CD4-positive, alpha-beta T cell treated with Interleukin-12 subunit alpha and Interleukin-12 subunit beta, for 1 hour (primary cell): ENCODE measurements at places on chromosomes 12 and 14.

GRCh38 chr12:31506515-31507306 is 84.2 kb downstream of the DENND5B start:
- no peak for DNase-seq

- no peak for DNase-seq
Observed at GRCh38 chr12:98371419-98371818, 144.0 kb upstream of the TMPO start.

DNA sequence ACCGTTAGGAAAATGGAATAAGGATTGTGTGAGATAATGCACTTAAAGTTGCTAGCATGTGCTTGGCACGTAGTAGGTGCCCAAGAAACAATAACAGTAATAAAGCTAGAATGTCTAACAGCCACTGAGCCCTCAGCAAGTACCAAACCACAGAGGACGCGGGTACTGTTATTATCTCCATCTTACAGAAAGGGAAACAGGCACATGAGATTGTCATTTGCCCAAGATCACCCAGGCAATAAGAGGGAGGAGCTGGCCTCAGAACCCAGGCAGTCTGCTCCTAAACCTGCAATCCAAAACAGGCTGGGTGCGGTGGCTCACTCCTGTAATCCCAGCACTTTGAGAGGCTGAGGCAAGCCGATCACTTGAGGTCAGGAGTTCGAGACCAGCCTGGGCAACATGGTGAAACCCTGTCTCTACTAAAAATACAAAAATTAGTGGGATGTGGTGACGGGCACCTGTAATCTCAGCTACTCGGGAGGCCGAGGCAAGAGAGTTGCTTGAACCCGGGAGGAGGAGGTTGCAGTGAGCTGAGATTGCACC is 5.1 kb upstream of the SDS start:
- DNase-seq = no peak

DNA sequence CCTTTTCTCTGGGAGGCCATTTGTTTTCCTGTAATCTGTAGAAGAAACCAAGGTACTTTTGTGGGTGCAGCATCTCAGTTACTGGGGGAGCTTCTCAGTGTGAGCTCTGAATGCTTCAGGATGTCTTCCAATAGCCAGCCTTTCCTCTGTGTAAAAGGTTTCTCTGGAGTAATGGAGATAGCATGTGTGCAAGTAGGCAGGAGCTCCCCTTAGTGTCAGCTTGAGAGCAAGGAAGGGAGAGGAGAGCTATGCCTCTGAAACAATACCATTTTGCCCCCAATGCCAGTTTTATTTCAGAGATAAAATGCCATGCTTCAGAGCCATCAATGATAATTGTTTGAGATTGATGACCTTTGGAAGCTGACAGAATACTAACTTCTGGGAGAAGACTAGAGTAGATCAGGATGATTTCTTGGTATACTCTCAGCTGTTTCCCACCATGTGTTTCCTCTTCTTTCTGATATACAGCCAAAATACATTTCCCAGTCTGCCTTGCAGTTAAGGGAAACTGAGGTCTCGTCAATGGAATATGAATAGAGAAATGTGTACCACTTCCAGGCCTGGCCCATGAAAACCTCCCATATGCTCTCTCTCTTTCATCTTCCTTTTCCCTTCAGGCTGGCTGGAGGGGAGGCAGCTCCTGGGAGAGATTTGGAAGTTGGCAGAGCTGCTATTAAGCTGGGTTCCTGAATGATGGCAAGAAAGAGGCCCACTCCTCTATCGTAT is 125.7 kb downstream of the CRADD start:
- no peak for DNase-seq

DNA sequence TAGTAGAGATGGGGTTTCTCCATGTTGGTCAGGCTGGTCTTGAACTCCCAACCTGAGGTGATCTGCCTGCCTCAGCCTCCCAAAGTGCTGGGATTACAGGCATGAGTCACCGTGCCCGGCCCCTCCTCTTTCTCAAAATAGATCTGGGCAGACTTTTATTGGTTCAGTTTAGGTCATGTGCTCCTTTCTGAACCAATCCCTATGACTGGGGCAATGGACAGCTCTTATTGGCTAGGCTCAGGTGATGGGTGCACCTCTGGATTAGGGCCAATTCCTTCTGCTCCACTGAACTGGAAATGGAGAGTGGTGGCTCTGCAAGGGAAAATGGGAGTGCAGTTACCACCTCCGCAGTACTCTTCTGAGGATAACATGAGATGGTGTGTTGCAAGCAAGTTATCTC is 6.2 kb upstream of the ATP6V0A2 start:
- no peak for DNase-seq

DNA sequence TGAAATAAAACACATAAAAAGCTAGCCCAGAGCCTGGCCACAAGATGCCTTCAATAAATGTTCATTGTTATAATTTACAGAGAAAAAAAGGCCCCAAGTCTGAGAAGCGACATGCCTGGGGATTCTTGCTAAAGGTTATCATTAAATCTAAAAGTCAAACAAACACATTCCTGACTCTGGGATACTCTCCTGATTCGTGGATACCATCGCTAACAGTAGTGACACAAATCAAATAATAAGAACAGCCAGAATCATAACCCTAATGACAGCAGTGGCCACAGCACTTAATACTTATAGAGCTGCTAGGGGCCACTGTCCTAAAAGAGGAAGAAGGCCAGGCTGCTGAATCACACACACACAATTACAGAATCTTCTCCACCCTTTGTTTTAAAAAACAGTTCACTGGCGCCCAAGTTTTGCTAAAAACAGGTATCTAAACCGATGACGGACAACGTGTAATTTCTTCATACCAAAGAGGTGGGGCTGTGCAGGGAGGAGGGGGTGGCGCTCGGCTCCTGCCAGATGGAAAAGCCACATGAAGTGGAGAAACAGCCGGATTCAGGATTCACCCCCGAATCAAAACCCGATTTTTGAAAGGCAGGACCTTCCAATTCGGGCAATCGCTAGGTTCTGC is 1.2 kb downstream of the CLIP1 start:
- DNase-seq = peak; percentile 21

GRCh38 chr14:42872786-42873185 is 1266.1 kb downstream of the LRFN5 start:
- DNase-seq = no peak

GRCh38 chr12:58420503-58420902 is 479.1 kb downstream of the ATP23 start:
- DNase-seq = no peak

DNA sequence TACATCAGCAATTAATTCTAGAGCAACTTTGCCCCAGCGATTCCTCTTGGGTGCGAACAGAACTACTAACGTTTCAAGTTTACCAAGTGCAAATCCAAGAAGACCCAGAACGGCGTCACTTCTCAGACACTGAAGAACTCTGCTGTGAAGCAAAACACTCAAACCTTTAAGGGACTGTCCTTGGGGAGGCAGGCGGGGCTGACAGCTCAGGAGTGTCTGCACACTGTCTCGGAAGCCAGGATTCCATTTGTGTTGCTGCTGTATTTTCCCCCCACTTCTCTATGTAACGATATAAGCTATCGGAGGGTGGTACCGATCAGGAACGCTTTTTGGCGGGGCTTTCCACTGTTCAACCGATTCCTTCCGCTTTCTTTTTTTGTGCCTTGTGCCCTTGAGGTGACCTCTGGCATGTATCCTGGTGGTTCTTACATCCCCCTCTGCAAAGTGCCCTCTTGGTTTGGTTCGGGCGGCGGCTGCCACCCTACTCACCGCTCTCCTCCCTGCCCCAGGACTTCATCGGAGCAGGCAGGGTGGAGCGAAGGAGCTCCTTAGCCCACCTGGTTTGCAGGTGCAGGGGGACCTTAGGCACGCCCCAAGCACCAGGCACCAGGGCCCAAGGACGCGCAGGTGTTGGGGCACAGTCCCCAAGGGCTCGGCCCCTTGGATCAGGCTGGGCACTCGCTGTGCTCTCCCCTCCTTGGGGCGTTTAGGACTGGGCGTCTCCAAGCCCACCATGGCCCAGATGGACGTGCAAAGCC is 19.2 kb upstream of the MLXIP start:
- DNase-seq = no peak

GRCh38 chr14:73365727-73366126 is 92.6 kb downstream of the NUMB start:
- DNase-seq = no peak

GRCh38 chr14:50025776-50026175 is 90.6 kb downstream of the VCPKMT start:
- no peak for DNase-seq

DNA sequence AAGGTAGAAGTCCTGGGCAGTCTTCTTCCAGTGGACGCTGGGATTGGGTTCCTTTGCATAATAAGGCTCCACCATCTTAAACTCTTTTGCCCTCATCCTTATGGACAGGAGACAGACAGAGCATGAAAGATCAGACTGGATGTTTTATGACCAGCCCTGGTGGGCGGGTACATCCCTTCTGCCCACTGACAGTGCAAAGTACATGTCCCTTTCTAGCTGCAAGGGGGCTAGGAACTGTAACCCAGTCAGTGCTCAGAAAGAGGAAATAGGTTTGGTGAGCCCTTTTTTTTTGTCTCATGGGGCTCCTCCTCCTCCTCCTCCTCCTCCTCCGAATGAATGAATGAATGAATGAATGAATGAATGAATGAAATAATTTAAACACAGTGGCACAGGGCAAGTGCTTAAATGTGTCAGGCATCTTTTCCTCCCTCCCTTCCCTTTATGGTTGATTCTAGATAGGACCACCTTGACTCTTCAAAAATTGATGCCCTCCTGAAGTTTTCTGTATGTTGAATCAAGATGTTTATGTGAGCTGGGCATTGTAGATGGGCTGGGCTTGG is 36.4 kb upstream of the HNF1A start:
- DNase-seq = no peak

GRCh38 chr14:95123891-95124579 is 33.3 kb downstream of the DICER1 start:
- DNase-seq = no peak

GRCh38 chr12:5459051-5459782 is 27.3 kb downstream of the NTF3 start:
- DNase-seq = no peak

DNA sequence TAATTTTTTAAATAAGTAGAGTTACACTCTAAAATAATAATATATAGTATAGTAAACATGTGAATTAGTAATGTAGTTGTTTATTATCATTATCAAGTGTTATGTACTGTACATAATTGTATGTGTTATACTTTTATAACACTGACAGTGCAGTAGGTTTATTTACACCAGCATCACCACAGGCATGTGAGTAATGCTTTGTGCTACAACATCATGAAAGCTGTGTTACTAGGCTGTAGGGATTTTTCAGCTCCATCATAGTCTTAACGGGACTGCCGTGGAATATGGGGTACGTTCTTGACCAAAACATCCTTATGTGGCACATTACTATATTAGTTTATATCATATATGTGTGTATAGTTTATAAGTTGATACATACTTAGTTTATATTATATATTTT is 8.6 kb downstream of the FNTB start:
- no peak for DNase-seq

GRCh38 chr14:57009585-57010515 is 199.6 kb upstream of the OTX2 start:
- DNase-seq = no peak

- no peak for DNase-seq
Observed at GRCh38 chr12:82359115-82359478, 768 bp downstream of the METTL25 start.

DNA sequence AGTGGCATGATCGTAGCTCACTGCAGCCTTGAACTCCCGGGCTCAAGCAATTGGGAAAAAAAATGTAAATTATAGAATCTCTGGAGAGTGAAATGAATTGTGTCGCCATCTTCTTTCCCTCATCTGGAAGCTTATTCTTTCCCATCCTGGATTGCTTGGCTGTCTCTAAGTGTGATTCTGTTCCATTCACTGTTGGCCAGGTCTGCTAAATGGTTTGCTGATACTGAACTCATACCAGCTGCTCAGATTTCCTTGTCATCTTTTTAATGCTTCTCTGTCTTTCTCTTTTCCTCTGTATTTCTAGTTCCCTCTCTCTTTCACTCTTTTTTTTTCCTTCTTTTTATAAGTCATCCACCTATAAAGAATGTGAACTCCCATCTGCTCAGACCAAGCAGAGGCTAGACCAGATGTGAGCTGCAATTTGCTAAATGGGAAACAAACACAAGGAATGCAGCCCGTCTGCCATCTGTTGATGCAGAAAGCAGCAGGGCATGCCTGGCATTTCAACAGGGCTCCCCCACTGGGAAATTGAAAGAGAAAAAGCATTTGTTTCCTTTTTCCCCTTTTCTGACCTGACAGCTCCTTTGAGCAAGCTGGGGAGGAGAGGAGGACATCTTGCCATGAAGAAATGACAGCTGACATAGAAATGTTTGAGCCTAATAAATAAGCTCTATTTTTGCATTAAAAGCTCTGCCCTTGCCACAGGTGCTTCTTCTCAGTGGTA is 1823.6 kb upstream of the FLRT2 start:
- no peak for DNase-seq

DNA sequence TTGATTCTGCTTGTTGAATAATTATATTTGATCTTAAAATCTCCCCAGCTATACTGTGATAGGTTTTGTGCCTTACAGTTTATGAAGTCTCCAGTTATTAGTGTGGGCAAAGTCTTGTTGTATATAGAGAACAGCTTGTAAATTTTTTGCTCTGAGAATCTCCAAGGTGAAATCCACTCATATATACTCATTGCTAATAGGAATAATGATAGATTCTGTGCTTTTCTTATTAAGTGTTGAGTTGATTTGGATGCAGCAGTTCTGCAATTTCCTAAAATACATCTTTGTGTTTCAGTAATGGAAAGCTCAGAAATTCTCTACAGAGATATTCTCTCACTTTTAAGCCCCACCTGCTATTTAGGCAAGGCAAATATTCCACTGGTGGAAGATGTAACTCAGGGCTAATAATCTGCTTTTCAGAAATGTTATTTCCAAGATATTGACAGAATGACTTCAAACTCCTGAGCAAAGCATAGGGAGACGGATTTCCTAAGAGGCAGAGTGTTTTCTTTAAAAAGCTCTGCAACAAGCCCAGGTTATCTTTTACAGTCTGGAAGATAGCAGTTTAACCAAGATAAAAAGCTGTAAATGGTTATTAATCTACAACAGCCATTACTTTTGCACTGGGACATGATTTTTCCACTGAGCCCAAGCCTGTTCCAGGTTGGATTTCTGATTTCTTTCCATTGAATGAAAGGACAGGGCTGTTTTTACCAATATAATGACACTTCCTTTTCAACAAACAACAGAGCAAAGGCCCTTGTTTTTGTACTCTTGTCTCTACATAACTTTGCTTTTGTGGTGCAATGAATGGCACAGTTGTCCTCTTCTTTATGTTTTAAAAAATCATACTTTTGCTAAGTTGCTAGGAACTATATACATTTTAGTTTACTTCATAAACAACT is 239.9 kb upstream of the ATP2B1 start:
- peak; percentile 30 for DNase-seq

- DNase-seq = no peak
Observed at GRCh38 chr12:27592548-27592947, 68.5 kb downstream of the PPFIBP1 start.

DNA sequence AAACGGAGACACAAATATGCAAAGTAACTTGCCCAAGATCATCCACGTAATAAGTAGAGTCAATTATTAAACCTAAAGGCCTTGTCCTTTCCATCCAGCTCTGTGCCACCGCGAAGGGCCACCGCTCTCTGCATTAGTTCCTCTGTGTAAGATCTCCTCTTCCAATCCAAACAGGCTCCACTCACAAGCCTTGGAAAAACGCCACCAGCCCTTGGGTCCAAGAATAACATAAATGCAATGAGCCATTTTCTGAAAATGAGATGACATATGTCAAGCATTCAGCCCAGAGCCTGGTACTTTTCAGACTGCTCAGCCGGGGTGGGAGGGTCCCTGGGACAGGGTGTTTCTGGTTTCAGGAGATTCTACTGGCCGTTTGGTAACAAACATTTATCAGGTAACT is 30.0 kb downstream of the DGLUCY start:
- no peak for DNase-seq

- no peak for DNase-seq
Observed at GRCh38 chr12:98224584-98225221, 290.7 kb upstream of the TMPO start.

GRCh38 chr12:17304503-17305347 is 698.8 kb upstream of the LMO3 start:
- DNase-seq = no peak
